Stimulated activated CD8-positive, alpha-beta memory T cell treated with anti-CD3 and anti-CD28 coated beads, Interleukin-2, amount 100 ng/mL, for 1 hour (primary cell): ENCODE measurements at places on chromosomes 3 and 15.

DNA sequence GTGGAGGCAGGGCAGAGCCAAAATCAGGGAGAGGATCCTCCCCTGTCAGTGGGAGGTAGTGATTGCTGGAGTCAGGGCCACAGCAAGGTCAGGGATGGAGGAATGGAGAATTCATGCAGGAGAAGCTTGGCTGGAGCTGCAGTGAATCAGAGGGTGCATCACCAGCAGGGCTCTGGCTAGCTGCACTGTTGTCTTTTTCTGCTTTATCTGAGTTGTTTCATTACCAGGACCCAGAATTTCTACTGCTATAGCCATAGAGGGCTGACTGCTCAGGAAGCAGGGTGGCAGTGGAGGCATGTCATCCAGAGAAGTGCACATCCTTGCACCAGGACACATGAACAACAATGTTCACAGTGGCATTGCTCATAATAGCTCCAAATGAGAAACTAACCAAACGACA lies 113.5 kb upstream of the GALNT15 start:
- DNase-seq: no peak

- DNase-seq: no peak
Observed at GRCh38 chr3:9497821-9498565, 55.6 kb downstream of the LHFPL4 start.

DNA sequence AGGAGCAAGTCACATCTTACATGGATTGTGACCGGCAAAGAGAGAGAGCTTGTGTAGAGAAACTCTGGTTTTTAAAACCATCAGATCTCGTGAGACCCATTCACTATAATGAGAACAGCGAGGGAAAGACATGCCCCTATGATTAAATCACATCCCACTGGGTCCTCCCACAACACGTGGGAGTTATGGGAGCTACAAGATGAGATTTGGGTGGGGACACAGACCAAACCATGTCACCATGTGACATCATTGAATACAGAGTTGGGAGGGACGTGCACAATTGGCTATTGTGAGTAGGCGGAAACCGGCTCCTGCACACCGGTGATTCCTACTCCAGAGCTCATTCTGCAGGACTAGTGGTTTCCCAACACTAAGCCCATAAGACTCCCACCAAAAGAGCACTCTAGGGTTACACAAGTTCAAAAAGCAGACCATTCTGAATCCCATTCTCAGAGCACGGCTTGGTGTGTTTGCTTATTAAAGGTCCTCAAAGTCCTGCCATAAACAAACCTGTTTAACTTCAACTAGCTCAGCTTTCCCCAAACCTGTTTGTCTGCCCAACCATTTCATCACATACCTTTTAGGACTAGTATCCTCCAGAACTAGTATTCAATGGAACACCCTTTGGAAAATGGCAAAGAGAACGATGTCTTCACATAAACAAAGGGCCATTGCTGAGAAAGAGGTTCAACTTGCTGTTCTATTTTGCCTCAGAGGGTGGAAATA lies 167.6 kb downstream of the TLE3 start:
- no peak for DNase-seq

DNA sequence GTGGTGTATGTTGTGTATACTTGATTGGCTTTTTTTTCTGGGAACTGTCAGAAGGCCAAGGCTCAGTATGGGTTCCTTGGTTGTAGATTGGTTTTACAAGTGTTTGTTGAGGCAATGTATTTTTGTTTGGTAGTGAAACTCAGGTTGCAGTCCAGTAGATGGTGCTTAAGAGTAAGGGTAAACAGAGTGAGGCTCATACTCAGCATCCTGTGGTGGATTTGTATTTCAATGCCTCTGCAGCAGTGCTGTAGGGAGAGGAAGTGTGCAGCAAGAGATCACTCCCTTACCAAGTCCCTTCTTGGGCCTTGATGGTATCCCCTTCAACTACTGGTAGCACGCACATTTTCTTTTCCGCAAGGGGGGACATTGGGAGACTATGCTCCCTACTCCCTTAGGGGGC lies 428.5 kb upstream of the CNTN3 start:
- DNase-seq: no peak

DNA sequence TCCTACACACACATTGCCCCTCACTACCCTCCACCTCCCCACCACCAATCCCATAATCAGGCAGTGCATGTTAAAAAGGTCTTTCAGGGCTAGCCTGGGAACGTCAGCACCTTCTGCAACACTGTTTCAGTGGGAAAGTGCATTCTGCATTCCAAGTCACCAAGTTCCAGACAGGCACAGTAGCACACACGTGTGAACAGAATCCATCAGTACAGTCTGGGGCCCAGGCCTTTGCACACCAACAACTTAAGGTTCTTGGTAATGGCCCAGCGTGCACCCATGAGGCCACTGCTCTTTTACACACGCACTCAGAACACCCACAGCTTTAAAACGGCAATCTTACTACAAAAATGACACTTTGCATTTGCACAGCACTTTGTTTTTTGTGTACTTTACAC lies 1.2 kb downstream of the ANXA2 start:
- DNase-seq: no peak

- DNase-seq: no peak
Observed at GRCh38 chr3:112778353-112778948, 68.2 kb downstream of the CD200R1L start.

DNA sequence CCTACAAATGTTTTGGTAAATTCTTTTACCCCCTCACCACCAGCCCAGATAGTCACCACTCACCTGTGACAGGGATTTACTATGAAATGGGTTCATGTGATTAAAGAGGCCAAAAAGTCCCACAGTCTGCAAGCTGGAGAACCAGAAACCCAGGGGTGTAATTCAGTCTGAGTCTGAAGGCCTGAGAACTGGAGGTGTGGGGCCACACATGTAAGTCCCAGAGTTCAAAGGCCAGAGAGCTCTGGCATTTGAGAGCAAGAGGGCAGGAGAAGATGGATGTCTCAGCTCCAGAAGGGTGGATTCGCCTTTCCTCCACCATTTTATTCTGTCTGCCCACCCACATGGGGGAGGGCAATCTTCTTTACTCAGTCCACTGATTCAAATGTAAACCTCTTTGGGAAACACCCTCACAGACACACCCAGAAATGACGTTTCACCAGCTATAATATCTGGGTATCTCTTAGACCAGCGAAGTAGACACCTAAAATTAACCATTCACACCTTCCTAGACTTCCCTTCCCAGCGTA lies 11.9 kb downstream of the RTP3 start:
- DNase-seq: no peak

DNA sequence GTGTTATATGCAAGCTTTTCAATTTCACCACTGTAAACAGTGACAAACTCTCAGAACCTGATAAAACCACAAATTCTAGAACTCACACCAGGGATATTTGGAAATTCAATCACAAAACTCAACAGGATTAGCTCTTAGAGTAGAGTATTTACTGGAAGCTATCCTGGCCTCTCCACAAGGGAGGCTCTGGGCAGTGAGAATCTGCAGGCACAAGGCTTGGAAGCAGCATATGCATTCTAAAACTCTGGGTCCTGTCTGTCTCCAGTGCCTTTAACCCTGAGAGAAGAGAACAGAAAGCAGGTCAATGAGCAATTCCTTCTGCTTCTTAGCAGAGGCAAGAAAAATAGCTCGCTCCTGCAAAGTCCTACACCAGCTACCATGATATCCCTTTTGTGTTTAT lies 23.4 kb downstream of the PLSCR4 start:
- no peak for DNase-seq

DNA sequence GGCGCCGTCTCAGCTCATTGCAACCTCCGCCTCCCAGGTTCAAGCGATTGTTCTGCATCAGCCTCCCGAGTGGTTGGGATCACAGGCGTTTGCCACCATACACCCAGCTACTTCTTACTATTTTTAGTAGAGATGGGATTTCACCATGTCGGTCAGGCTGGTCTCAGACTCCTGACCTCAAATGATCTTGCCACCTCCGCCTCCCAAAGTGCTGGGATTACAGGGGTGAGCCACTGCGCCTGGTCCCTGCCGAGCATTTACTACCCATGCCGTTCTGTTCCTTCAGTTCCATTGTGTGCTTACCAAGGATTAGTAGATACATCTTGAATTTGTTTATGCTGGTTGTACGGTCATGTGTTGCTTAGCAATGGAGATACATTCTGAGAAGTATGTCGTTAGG lies 10.3 kb downstream of the CHD2 start:
- DNase-seq: no peak

DNA sequence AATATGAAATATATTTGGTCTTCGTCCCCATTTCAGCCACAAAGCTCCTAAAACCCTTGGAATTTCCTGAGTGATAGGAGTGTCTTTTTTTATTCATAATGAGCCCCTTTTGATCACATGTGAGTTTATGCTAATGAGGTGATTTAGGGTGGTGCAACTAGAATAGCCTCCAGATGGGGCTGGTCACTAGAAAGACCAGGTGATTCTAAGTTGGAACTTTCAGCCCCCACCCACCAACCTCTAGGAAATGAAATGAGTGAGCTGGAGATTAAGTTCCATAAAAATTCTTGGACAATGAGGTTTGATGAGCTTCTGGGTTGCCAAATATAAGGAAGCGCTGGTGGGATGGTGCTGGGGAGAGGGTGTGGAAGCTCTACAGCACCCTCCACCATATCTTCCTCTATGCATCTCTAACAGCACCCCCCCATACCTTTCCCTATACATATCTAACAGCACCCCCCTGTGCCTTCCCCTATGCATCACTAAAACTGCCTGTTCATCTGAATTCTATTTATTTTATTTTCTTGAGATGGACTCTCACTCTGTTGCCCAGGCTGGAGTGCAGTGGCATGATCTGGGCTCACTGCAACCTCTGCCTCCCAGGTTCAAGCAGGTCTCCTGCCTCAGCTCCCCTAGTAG lies 2.1 kb upstream of the SMCO1 start:
- no peak for DNase-seq

DNA sequence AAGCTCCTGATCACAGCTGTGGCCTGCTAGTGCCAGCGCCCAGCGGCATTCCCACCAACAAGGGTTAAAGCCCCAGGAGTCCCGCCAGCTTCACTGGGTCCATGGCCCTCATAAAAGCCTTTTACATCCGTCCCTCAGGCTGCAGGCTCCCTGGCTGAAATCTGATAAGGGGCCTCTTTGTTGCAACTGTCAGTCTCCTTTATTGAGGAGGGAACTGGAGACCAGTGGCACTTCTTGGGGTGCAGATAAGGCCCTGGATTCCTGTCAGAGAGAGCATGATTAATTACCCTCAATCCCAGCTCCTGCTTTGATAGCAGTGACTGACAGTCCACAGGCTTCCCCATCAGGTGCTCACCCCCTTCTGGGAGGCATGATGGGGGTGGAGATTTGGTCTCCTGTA lies 30.9 kb upstream of the CLK3 start:
- no peak for DNase-seq

- no peak for DNase-seq
Observed at GRCh38 chr3:108833611-108834010, 11.0 kb downstream of the TRAT1 start.
